Glomerular endothelial cell (primary cell): ENCODE measurements at places on chromosomes 4 and X. TPM values are rescaled to one million over a fixed set of nuclear protein-coding genes. Genes with fewer than 3 reads are reported as not detected.

GRCh38 chrX:10507181-10507580 is 113.2 kb downstream of the MID1 start:
- DNase-seq = no peak

ATP2B3 gene
- total RNA-seq = not detected in 2 replicates

GRCh38 chr4:145988628-145989027 is 50.0 kb upstream of the ZNF827 start:
- DNase-seq = no peak

DNA sequence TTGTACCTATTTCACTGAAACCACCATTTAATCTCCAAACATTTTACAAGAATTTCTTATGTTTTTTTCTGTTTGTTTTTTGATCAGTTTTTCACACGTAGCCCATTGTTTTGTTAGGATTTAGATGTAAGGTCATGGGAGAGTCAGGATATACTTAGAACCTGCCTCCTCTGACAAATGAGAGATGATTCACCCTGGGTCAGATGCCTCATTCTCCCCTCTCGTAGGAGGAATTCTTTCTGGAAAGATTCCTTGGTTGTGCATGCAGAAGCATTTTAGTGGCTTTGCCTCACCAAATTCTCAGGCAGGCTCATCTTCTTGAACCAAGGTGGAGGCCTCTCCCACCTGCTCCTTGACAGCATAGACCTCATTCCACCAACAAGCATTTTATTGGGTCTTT is 599.3 kb downstream of the SPRY1 start:
- DNase-seq = no peak
